ENCODE measurements at places on chromosomes 13 and 19.

GRCh38 chr19:18520848-18521691 lies 800 bp downstream of the ELL start:
- DNase-seq, result no peak

DNA sequence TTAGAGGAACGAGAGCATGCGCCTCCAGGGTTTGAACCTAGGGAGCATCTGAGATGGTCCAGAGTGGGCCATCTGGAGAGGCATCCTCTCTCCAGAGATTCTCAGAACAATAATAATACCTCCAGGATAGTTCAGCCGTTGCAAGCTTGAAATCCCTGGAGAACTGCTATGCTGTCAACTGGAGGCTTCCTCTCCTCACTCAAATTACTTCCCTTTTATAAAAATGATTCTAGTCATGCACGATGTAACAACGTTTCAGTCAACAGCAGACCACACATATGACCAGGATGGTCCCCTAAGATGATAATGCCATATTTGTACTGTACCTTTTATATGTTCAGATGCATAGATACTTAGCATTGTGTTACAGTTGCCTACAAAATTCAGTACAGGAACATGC lies 108.7 kb downstream of the SHISA2 start:
- no peak for DNase-seq

DNA sequence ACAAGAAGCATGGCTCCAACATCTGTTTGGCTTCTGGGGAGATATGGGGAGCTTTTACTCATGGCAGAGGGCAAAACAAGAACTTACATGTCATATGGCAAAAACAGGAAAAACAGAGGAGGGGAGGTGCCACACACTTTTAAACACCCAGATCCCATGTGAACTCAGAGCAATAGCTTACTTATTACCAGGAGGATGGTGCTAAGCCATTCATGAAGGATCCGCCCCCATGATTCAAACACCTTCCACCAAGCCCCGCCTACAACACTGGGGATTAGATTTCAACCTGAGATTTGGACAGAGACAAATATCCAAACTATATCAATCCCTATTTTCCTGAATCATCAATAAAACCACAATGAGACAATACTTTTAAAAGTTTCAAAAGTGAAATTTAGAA lies 712.1 kb downstream of the PCDH9 start:
- no peak for DNase-seq

DNA sequence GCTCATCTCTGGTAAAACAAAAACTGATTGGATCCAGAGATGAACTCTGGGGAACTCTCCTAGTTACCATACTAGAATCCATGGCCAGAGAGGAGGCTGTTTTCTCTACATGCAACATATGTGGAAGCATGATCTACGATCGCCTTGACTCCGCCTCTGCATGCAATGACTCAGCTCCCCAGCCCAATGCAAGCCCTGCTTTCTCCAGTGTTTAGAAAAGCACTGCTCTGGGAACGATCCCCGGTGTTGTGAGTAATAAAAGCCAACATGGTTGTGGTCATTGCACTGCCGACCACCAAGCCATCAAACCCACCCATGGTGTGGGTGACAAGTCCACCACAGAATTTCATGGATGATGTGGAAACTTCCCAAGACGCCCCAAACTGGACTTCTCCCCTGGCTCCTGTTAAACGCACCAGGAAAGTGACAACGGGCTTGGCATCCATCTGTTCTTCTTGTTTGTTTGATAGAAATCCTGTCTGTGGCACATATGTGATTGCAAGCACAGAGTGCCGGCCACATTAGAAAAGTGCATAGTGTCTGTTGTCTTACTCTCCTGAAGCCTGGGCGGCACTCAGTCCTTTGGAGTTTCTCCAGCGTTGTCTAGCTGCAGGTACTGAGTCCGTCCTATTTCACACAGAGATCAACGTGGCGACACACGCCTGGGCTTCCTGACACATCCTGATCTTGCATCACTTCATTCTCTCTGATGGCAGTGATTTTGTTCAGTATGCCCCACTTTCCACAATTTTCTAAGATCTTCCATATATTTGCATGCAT lies 36.4 kb upstream of the VSTM2B start:
- no peak for DNase-seq

- no peak for DNase-seq
Observed at GRCh38 chr19:54883228-54883627, 9.2 kb downstream of the FCAR start.

- DNase-seq, result no peak
Observed at GRCh38 chr13:79404985-79405384, 1.1 kb downstream of the RBM26 start.

DNA sequence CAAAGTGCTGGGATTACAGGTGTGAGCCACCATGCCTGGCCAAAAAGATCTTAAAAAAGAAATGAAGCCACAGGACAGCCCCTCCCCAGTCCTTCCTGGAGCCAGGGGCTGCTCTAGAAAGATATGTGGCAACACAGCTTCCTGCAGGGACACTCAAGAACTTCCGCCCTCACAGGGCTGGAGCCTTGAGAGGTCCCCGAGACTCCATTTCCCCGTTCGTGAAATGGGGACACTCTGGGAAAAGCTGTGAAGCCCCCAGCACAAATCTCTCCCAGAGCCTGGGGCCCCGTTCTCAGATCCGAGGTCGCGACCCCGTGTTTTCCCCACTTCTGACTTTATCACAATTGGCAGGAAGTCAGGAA lies 2.5 kb upstream of the GPX4 start:
- DNase-seq, result no peak

- no peak for DNase-seq
Observed at GRCh38 chr13:51825165-51825592, 19.8 kb downstream of the TMEM272 start.

- peak; percentile 77 for DNase-seq
Observed at GRCh38 chr13:99386911-99387788, 80.0 kb upstream of the GPR183 start.

DNA sequence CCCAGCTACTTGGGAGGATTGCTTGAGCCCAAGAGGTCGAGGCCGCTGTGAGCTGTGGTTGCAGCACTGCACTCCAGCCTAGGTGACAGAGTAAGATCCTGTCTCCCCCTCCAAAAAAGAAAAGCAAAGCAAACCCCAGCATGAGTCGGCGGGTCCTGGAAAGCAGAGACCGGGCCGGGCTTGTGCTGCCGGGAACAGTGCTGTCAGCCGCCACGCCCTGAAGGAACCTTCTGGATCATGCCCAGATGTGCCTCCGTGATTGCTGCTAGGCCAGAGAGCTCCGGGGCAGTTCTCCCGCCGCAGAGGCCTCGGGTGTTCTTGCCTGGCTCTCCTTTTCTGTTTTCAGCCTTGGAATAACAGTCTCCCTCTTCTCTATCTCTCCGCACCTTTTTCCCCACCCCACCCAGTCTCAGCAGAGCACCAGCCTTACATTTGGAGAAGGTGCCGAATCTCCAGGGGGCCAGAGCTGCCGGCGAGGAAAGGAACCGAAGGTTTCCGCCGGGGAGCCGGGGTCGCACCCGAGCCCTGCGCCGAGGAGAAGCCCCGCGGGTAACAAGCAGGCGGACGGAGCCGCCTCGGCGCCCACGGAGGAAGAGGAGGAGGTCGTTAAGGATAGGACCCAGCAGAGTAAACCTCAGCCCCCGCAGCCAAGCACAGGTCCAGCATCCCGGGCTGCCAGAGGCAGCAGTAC lies 181.9 kb downstream of the STK24 start:
- DNase-seq, result no peak

Data from stimulated activated CD8-positive, alpha-beta memory T cell treated with anti-CD3 and anti-CD28 coated beads, Interleukin-7, amount 100 ng/mL, for 24 hours (primary cell).